ENCODE measurements at places on chromosomes 5 and 9.

DNA sequence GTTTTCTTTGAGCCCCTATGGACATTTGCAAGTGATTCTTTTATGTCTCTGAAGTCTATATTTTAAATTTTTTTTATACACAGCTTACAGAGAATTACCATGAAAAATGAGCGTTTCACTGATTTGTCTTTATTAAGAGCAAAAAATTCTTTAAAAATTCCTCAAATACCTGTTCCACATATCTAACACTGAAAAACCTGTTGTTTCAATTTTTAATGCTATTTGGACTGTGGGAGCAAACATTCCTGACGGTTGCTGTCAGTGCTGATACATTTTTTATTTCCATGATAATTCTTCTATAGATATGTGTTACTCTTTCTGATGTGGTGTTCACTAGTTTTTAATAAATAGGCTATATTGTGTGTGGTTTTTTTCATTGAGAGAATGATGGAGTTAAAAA lies 199.8 kb downstream of the GDNF start:
- DNase-seq: no peak

GRCh38 chr5:107251151-107251550 lies 419.6 kb downstream of the EFNA5 start:
- DNase-seq: peak; percentile 78

DNA sequence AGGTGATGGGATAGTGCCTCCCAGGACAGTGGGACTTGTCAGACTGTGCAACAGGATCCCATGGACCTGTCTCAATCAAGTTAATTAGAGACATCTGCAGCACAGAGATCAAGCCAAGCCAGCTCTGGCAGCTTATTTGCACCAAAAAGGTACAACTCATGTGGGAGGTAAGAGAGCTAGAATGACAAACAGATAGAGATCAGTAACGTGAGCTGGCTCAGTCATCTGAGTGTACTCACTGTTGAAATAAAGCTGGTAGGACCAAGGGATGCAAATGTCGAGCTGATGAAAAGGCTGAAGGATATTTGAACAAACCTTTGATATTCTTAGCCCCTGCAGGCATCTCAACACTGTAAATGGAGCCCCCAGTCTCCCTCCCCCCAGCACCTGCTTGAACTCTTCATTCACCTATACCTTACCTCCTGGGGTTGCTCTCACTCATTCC lies 198.1 kb downstream of the EFNA5 start:
- peak; percentile 90 for DNase-seq

- DNase-seq: peak; percentile 67
Observed at GRCh38 chr5:77867194-77867691, 91.1 kb upstream of the TBCA start.

DNA sequence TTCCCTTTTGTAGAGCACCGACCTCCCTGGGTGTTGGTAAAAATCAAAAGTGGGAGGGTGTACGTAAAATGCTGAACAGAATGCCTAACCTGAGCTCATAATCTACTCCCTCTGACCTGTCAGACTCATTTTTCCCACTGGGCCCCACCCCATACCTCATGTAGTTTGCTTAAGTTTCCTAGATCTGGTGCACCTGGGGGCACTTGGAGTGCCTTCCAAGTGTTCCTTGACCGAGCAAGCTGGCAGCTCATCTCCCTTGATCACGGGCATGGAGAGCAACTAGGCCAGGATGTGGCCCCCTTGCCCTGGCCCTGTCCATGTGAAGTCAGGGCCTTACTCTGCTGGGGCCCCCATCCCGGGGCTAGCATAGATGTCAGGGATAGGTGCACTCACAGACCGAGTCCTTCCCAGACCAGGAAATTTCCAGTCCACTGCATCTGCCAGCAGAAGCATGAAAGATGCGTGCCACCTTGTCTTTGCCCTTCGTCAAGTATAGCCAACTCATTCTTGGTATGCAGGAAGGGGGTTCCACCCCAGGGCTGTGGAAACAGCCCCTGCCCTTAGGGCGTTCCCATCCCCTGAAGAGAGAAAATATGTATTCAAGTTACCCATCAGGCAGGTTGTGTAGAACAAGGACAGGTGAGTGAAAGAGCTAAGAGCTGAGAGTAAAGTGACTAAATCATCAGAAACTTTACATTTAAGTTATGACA lies 41.9 kb downstream of the SLC22A5 start:
- no peak for DNase-seq

DNA sequence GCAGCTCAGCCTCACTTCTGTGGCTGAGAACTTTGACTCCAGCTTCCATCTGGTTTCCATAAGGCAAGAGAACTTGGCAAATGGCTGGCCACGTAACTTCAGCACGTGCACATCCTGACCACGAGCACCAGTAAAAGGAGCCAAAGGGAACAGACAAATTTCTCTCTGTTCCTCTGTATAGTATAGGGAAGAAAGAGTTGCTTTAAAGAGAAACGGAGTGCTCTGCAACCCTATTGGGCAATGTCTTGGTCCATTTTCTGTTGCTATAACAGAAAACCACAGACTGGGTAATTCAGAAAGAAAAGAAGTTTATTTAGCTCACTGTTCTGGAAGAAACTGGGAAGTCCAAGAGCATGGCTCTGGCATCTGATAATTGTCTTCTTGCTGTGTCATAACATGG lies 558.7 kb downstream of the ACTL7B start:
- DNase-seq: no peak

GRCh38 chr9:38434853-38435252 lies 10.6 kb upstream of the IGFBPL1 start:
- DNase-seq: no peak

- peak; percentile 51 for DNase-seq
Observed at GRCh38 chr9:91245431-91246313, 116.0 kb downstream of the AUH start.

GRCh38 chr9:132201139-132201538 lies 39.3 kb downstream of the NTNG2 start:
- DNase-seq: peak; percentile 96

GRCh38 chr5:92885950-92886349 lies 695.1 kb downstream of the NR2F1-AS1 start:
- no peak for DNase-seq

DNA sequence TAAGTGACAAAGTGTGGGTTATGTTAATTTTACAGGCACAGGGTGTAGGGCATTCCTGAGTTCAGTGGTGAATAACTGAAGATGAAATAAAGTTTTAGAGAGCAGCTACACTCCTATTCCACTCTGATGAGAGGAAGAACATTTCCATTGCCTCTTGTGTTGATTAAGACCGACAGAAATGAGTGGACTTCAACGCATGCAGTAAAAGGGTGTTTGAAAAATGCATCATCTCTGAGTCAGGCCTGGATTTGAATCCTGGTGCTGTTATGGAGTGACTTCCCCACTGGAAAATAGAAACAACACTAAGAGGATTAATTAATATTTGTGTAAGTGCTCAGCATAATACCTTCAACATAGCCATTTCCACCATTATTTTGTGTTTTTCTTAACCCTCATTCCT lies 86.3 kb downstream of the PRR16 start:
- DNase-seq: no peak
